ENCODE measurements at places on chromosomes 7 and 10.

DNA sequence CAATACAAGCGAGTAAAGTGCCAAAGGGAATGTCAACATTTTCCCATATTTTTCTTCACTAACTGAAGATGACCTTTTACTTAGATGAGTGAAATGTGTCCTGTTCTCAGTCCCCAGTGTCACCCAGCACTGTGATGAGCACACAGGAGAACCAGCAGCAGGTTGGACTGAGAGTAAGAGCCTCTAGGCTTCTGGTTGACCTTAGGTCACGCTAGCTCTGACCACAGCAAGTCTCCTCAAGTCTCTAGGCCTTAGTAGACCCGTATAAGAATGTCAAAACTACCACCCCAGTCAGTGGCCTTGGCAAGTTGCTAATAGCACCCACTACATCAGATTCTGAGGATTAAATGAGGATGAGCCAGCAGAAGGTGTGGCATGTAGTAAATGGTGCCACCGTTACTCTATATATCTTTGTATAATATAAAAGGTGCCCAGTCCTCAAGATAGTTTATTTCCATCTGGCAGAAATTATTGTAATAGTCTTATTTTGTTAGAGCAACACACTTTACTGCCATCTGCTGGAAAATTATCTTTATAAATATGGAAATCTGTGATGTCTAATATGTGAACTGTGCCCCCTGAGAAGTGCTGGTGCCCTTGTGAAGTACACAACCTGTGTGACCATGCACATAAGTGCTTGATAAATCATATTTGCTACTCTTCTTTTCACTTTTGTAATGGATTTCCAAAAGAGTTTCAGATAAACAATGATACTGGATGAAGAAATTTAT, 75.7 kb downstream of the SPAG6 start:
- no peak for DNase-seq

GRCh38 chr10:132737390-132738048, 48.4 kb downstream of the NKX6-2 start:
- DNase-seq, result no peak

DNA sequence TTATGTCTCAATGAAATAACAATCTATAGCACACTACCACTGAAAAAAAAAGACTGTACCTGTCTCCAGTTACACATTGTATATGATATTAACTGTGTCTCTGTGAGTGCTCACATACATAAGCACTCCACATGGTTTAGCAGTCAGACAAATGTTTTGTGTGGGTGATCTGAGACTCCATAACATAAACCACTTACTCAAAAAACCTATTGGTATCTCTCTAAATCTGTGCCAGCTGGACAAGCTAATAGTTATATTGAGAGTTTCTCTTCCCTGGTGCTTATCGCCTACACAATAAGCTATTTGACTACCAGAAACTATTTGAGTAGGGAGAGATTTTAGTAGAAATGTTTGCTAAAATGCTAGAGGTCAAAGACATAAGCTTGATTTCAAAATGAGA, 190.1 kb upstream of the AGR3 start:
- DNase-seq, result no peak

DNA sequence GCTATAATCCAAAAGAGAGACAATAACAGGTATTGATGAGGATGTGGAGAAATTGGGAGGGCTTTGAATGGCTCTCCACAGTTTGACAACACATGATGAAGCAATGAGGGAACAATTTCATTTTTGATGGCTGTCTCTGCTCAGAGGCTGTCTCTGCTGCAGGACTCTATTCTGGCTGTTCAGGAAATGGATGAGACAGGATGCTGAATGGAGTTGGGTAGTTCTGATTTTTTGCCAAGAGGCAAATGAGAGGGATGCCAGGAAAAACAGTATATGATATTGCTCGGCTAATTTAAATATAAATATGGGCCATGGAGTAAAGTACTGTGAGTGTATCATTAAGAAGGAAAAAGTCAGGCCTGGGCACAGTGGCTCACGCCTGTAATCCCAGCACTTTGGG, 16.8 kb downstream of the APBB1IP start:
- no peak for DNase-seq

GRCh38 chr10:110017052-110017451, 9.3 kb downstream of the ADD3 start:
- DNase-seq, result no peak

- DNase-seq, result no peak
Measured at GRCh38 chr10:96359616-96360015, 814 bp upstream of the OPALIN start.

DNA sequence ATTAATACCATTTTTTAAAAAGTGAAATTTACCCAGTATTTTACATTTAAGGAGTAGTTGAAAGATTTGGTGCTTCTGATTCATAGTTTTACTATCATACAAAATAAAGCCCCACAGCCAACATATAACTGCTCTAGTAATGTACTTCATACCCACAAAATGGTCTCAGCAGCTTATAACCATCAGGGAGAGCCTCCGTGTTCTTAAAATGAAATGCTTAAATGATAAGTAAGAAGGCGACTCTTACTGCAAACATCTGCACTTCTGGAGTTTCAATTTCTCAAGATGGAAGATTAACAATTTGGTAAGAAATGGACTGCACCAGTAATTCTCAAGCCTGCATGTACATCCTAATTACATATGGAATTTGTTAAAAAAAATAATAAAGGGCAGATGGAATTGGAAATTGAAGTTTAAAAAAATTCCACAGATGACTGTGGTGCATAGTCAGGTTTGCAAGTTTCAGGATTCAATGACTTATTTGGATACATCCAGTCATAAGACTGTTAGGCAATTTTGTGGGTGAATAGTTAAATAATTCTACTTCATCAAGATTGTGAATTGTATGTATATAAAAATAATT, 461.0 kb downstream of the KIF20B start:
- no peak for DNase-seq

DNA sequence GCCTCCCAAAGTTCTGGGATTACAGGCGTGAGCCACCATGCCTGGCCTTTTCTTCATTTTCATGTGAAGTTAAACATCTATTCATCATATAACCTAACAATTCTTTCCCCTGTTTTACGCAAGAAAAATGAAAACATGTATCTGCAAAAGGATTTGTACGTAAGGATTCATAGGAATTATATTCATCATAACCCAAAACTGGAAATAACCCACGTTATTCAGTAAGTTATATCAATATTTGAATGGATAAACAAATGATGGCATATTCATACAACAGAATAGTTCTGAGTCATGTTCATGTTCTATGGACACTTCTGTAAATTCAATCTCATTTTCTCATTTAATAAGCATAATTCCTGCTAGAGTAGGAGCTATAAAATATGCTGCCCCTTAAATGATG, 35.2 kb upstream of the CAV2 start:
- DNase-seq, result no peak

GRCh38 chr7:23246555-23246954, at the start of gene GPNMB:
GPNMB (plus strand) TSS chr7:23246775; CDS start chr7:23246858, 83 bp downstream.
- no peak for DNase-seq

DNA sequence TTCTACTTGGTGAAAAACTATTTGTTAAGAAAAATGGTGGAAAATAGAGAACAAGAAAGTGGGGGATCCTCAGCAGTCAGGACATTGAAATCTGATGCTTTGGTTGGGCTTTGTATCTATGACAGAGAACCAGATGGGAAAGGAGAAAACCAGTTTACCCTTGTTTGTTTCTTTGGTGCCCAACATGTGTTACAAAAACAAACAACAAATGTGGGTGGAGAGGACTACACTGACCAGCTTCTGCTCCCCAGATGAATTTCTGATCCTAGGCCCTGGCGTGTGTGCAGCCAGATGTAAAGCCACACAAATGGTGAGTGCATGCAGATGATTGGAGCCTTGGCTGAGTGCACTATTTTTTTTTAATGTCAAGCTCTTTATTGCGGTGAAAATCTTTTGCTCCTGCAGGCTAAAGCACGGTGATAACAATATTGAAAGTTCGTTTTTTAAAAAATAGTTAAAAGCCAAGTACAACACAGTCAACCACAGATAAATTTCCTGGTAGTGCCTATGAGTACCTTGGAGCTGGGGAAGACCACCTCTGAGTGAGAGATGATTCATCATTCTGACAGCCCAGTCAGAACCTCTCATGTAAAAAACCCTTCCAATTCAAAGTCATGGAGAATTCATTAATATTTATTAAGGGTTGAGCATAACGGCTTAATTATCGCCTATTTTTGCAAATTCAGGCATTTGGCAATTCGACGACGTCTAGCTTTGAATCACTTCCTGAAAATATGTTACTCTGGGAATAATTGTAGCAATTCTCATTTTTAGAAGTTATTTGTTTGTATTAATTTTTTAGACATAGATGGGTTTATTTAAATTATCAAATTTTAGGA, 163.7 kb downstream of the AGMO start:
- no peak for DNase-seq

DNA sequence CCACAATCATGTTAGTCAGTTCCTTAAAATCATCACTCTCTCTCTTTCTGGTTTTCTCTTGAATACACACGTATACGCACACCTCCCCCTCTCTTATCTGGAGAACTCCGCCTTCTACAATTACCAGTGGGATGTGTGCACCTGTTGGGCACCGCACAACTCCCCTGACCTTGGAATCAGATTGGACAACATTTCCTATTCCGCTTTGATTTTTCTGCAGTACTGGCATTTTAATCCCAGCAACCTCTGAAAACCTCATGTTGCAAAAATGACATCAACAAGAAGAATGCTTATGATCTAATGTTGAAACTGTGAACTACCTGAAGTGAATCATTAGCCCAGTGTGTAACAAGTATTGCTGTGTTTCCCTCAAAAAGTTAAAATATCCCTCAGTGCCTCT, 109.6 kb downstream of the KIAA1217 start:
- DNase-seq, result no peak

GRCh38 chr7:133829336-133829897, 297.7 kb upstream of the LRGUK start:
- DNase-seq, result no peak

- DNase-seq, result no peak
Measured at GRCh38 chr7:2165610-2166594, 66.8 kb downstream of the MAD1L1 start.

- DNase-seq, result no peak
Measured at GRCh38 chr10:124494046-124494807, 32.6 kb downstream of the LHPP start.

DNA sequence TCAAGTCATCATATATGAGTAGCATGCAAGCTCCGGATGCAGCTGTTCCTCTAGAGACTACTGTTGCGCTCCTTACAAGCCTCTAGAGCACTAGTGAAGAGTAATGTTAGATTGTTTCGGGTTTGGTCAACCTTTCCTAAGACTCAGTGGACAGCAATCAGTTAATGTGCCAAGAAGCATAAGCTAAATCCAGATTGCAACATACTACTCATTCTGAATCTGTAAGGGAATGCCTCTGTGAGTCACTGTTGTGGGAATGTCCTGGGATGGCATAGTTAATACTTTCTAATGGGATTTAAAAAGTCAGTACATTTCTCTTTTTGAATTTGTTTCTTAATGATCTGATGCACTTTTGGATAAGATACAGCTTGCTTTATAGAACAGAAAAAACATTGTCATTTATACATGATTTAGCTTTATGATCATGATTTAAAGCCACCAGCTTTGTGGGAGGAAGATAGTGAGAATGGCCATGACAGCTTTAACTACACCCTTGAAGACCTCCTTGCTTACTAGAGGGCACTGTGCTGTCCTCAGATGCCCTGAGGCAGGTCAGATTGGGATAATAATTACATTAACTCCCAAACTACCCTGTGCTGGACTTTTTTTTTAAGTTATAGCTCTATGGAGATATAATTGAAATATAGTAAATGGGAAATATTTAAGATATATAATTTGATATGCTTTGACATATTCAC, 138.4 kb downstream of the SDK1 start:
- no peak for DNase-seq

DNA sequence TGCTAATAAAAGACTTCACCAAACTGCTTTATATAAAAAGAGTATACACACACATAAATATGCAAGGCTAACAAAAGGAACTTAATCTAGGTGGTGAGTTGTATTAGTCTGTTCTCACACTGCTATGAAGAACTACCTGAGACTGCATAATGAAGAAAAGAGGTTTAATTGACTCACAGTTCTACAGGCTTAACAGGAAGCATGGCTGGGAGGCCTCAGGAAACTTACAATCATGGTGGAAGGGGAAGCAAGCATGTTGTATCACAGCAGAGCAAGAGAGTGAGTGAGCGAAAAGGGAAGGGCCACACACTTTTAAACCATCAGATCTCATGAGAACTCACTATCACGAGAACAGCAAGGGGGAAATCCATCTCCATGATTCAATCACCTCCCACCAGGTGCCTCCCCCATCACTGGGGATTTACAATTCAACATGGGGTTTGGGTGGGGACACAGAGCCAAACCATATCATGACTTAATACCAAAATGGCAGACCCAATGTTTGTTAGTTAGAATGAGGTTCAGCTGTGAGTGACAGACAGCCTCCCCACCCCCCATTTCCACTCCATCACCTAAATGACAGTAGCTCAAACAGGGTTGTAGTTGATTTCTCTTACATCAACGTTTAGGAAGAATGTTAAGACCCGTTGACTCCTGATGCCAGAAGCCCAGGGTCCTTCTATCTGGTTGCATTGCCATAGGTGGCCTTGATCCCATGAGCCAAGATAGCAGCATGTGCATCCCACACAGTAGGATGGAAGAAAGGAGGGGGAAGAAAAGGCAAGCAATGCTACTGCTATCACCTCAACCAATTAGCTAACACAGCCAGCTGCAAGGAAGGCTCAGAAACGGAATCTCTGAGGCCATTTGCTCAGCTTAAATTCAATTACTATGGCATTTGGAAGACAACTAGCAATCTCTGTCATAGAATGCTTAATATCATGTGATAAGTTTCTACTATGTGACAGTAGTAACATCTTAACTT, 77.0 kb downstream of the CCDC71L start:
- DNase-seq, result no peak

DNA sequence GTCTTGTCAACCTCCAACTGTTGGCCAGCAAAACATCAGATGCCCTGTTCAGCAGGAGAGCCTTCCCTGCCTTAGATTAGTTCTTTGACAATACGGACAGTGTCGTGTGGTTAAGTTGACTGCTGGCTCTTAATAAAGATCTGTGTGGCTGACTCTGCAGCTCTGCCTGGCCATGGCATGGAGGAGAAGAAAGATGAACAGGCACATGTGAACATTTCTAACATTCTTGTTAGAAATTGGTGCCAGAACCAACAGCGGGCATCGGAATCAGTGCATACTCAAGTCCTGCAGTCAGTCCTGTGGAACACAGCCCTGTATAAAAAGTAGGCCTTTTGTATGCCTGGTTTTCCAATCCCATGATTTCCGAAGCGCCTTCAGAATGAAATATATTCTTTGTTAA, 455.6 kb downstream of the POM121L12 start:
- DNase-seq, result no peak

DNA sequence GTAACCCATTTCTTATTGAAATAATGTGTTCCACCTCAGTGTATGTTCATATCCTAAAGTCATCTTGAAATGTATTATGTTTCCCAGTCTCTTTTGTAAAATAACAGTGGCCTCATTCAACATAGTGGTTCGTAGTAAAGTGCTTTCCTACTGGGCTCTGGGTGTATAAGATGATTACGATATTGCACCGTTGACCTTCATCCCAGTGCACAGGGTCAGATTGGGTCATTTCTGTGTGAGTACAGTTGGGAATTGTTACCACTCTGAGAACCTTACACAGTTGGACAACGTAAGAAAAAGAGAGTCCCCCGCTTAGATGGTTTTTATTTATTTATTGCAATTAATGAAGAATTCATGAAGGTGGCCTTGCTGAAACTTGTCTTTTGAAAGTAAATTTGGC, 135.6 kb downstream of the CHN2 start:
- DNase-seq, result no peak
